NCI-H187 treated with DMSO at 0.1 percent for 48 hours (cell line): ENCODE measurements at places on chromosomes 12 and 14.

DNA sequence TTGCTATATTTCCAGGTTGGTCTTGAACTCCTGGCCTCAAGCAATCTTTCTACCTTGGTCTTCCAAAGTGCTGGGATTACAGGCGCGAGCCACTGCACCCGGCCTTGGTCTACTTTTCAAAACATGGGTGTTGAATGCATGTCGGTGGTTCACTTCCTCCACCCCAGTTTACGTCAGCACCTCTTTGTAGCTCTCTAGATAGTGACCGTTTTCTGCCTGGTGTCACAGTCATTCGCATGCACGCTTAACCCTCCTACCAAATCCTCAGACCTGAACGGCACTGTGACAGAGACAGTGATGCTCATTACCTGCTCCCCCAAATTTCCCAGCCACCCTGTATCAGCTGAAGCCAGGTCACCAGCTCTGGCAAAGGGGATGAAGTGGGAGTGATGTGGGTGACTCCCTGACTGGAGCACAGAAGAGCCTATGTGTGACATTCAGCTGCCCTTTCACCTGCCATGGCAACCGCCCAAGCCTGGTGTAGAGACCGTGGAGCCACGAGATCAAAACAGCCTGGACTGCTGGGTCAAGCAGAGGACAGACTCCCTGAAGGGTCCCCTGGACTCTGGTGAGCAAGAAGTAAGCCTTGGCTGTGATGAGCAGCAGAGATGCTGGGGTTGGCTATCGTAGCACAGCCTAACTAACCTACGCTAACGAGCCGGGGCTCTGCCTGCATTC is 66.2 kb upstream of the GPR68 start:
- DNase-seq: no peak

DNA sequence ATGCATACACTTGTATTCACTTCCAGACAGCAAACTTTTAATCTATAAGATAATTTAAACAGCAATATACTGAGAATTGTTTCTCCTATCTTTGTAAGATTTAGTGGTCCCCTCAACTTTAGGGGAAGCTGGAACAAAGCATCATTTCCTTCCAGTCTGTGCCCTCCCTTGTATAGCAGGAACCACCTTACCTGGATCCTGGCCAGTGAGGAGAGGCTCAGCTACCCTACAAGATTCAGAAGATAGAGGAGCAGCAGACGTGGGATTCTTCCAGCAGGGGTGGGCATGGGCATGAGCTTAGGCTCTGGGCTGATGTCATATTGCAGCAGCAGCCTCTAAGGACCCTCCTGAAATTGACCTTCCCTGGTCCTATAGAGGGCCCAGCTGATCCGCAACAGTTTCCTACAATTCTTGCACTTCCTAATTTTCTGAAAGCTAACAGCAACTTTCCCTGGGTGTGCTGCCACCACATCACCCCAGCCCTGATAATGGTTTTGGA is 21.3 kb downstream of the MOK start:
- no peak for DNase-seq

DNA sequence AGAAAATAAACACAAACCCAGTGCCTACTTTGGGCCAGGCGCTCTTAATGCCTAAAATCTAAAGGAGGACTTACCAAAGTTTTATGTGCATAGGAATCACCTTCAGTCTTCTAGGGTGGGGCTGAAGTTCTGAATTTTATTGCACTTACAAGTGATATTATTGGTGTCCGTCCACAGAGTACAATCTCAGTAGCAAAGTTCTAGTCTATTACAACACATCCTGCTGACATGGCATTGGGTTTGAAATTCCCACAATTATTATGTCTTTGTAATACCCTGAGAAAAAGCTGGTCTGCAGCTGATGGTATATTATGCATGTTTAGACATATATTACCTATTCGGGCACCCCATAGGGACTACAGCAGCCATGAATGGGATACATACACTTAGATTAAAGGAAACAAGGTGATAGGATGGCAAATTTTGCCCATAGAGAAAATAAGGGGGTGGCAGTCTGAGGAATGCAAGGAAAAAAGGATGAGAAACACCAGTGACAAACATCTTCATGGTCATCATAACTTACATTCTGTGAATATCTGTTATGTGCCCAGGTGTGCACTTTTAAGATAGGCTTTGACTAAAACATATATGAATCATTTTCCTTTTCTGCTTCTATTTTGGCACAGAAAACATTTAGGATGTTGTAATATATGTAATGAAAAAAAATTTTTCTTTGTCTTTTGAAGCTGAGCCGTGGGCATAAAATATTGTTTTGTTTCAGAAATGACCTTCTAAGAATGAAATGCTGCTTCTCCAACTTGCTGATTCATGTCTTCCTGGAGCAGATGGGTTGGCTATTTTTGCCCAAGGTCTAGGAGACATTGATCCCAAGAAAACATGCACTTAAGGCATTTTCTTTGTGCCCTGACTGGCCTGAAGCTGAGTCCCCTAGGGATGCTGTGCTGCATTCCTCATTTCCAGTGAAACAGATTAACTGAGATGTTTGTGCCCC is 27.2 kb upstream of the ALG10 start:
- no peak for DNase-seq

DNA sequence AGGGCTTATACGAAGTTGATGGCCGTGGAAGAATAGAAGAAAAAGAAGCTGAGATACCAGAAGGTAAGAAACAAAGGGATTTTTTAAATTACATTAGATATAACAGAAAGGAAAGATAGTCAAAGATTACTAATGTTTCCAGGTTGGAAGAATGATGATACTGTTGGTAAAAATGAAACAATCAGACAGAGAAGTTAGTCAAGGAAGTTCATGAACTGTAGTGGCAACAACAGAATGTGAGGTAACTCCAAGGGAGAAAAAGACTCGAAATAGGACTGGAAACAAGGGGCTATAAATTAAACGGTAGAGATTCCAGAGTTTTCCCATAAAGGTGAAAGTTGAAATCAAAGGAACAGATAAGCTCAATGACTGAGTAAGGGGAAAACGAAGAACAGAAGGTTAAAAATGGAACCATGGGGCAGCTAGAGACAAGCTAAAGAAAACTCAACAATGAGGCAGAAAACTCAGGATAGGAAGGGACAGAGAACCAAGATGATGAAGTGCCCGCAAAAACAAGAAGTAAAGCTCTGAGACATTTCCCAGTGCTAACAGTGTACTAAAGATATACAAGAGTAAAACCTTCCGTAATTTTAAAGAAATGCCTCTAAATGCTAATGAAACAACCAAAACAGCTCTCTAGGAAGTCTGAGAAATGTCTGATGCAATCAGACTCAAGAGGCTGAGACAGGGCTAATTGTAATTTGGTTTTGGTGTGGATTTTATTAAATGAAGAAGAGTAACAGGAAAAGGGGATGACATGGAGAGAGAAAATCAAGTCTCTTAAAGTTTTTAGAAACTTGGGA is 70.0 kb downstream of the PPP2R5E start:
- no peak for DNase-seq

DNA sequence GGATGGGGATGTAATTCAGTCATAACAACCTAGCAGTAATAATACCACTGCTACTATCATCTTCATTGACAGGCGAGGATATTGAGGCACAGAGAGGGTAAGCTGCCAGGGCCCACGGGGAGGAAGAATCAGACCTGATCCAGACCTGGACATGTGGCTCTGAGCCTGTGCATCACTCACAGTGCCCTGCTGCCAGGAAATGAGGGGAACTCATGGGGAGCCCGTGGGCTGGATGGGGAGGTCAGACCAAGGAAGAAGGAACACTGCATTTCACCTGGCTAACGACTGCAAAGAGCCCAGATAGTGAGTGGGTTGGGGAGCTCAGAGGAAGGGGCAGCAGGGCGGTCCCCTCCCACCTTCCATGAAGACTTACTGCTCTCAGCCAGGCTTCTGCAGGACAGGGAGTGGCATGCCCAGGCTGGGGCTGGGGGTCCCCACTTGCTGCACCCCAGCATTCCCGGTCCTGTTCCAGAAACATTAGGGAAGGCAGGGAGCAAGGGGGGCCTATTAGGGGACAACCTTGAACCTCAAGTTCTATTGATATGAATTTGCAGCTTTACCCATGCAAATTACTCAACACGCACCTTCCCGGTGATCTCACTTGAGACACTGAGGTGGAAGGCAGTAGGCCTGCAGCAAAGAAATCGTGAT is 37.7 kb downstream of the CALM1 start:
- DNase-seq: no peak

- DNase-seq: no peak
These were observed 114.4 kb downstream of the SLC38A1 start for GRCh38 chr12:46154221-46154985.

DNA sequence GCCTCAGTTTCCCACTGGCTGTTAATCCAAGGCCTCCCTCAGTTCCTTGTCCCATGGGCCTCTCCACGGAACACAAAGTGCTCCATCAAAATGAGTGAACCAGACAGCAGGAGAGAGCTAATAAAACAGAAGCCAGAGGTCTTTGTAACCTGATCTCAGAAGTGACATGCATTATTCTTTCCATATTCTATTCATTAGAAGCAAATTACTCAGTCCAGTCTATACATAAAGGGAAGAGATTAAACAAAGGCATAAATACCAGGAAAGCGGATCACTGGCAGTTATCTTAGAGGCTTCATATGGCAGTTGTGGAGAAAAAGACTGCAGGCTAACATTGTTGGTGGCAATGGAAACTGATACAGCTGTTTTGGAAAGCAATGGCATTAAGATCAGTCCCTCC is 170.6 kb upstream of the GARIN6 start:
- DNase-seq: no peak
